ENCODE measurements at places on chromosomes 2 and 18. TPM values are rescaled to one million over a fixed set of nuclear protein-coding genes. Genes with fewer than 3 reads are reported as not detected.

Gene TMEM178A
- total RNA-seq = 0.26 TPM

Gene GKN1
- total RNA-seq = not detected

DNA sequence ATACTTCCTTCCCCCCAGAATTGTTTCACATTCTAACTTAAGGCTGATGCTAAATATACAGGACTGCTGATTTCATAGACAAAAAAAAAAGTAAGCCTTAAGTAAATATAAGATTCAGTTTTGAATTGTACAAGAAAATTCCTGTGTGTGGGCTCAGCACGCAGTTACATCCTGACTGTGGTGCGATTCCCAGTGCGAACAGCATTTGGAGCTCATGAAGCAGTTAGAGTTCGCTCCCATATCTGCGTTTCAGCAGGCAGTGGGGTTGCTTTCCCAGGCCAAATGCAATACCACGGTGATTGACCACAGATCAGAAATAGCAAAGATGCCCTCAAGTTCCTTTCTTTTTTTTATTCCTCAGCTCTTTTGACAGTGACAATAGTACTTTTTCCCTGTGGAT is 75.6 kb downstream of the SATB2 start:
- DNase-seq = no peak

DNA sequence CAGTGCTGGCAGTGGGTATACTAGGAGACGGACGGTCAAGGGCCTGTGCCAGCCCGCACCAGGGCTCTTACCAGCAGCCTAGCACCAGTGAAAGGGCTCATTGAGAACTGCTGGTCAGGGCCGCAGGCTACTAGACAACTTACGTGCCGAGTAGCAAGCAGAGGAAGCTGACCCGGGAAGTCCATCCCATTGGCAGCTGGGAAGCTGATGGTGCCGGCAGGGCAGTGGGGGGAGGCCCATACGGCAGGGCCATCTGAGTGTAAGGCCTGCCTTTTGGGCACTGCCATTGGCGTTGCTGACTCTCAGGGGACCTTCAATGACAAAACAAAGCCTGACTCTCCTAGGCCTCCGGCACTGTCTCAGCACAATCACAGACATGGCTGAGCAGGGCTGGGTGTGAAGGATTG is 20.6 kb downstream of the EFR3B start:
- no peak for DNase-seq

Gene ARHGAP28
- total RNA-seq = 27.2 TPM

Gene FAM110C
- 0.26 TPM for total RNA-seq

Gene PLGLB2
- 1.7 TPM for total RNA-seq

Gene PDCD1
- not detected for total RNA-seq

Gene LYPD6B
- total RNA-seq = not detected

DNA sequence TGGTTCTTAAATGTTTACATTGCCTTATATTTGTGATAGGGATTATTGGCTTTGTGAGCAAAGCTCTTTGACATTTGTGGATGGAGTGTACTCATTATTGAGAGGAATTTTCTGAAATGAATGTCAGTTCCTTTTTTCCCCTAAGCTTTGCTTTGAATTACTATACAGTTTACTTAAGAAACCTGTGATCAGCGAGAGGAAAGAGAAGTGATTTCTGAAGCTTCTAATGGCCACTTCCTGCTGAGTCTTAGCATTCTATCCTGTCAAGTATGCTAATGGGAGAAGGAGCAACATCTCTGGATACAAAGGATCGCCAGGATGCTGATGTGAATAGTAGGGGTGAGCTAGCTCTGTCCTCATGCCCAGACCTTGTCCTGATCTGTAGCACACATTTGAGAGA is 47.8 kb upstream of the MGAT5 start:
- peak; percentile 10 for DNase-seq

Gene CRYGC
- total RNA-seq = not detected

GRCh38 chr2:239883326-239884050 is 141.7 kb downstream of the NDUFA10 start:
- no peak for DNase-seq

DNA sequence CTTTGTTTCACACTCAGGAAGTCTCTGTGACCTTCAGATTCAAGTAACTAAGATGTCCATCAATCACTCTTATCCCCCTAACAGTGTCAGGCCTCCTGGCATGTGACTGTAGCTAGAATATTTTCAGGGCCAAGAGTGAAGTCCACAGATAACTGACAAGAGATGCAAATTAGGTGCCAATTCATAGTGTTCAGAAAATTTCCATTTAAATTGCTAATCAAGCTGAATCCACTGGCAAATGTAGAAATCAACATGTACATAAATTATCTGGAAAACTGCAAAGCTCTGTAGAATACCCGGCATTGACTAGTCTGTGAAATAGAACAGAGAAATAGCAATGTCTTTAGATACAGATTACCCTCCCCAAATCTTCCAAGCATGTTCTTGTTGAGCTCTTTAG is 38.6 kb upstream of the ARL4C start:
- no peak for DNase-seq

- DNase-seq = no peak
These were observed 667.9 kb downstream of the BCL11A start for GRCh38 chr2:59885541-59885940.

DNA sequence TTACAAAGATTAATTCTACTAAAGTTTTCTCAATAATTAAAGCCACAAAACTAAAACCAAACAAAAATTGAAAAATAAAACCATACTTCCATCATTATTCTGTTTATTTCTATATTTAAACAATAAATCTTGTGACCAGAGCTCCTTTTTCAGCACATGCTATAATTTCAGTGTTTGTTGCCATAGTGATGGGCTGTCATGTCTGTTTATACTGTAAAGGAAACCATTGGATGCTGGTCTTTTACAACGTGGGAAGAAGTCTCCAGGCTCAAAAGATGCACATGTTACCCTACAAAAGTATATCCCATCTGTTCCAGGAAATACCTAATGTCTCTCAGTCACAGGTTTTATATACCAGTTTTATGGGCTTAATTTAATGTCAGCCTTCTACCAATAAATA is 100.1 kb upstream of the MC2R start:
- no peak for DNase-seq

Gene ALKAL2
- 0.17 TPM for total RNA-seq

DNA sequence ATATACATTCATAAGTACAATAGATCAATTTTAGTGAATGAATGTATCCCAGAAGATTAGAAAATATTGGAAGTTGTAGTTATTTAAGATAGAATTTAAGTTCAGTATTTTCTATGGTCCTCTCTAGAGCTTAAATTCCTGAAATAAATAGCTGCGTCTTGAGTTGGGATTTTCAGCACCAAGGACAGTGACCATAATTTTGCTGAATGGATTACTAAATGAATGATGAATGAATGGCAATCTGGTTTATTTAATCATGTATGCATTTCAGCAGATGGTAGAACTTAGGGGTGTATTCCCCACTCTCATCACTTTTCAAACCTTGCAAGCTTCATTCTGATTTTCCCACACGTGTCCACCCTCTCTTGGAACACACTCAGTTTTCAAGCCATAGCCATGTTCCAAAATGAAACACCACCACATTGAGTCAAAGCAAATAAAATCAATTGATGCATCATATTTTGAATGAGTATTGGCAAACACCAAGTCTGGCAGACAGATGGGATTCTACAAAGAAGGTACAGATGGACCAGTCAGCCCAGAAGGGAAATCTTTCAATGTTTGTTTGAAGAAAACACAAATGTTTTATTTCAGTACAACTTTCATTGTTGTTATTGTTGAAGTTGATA is 362.2 kb upstream of the NXPH2 start:
- peak; percentile 25 for DNase-seq

DNA sequence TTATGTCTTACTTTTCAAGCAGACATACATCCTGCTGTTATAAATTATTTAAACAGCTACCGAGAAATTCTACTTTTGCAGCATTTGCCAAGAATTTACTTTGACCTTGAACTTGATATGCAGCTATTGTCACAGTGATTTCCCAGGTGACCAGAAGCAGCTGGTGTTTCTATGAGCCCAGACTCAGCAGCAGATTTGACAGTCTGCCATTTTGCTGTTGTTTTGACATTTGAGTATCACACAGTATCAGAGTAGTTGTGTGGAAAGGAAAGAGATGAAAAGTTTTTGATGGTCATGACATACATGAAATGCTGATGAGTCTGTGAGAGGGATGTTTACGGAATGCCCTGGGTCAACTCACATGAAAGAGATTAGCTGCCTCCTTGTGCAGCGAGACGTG is 6.6 kb upstream of the CCDC195 start:
- no peak for DNase-seq

DNA sequence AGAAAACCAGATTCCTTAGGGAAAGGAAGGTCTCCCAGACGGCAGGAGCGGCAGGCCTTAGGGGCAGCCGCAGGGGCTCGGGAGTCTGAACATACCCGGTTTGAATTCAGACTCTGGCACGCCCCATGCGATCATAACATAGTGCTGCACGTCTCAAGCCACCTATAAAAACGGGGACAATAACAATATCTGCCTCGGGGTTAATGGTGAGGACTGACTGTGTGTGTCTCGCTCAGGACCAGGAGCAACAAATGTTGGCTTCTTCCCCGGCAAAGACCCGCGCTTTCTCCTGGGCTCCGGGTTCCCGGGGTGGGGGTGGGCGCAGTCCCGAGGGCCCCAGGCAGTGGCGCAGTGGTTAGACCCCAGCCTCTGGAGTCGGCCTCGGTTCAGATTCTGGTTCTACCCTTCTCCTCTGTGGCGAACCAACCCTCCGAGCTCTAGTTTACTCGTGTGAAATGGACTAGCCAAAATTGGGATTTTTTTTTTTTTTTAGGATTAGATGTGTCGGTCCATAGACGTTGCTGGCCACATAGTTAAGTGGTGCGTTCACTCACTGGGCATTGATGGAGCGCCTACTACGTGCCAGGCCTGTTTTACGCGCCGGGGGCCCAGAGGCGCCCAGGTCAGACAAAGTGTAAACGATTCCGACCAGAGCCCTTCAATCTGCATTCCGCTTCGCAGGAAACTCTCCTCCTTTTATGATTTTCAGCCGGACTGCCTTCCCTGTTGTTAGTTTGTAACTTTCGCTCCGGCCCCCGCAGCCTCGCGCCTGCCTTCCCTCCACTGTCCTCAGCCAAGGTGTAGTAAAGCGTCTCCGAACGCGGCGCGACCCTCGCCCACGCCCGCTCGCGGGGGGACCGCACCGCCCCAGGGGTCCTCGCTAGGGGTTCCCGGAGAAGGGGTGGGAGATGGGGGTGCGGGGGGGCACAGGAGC is 820 bp upstream of the SH3BP4 start:
- DNase-seq = peak; percentile 74

DNA sequence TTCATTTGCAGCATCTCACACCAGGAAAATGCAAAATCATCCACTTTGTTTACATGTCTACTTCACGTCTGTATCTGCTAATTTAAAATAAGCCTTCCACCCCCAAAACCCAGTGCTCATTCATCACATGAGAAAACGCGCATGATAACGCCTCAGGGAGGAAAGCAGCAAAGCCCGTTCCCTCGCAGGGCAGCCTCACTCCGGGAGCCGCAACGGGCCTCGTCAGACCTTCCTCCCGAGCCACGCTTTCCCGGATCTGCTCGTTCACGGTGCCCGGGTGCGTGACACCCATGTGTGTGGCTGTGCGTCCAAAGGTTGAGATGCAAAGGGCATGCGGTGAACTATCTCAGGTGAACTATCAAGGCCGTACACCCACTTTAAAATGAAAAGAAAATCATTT is 59.8 kb downstream of the NDUFA10 start:
- DNase-seq = no peak

Gene ALPG
- total RNA-seq = not detected

DNA sequence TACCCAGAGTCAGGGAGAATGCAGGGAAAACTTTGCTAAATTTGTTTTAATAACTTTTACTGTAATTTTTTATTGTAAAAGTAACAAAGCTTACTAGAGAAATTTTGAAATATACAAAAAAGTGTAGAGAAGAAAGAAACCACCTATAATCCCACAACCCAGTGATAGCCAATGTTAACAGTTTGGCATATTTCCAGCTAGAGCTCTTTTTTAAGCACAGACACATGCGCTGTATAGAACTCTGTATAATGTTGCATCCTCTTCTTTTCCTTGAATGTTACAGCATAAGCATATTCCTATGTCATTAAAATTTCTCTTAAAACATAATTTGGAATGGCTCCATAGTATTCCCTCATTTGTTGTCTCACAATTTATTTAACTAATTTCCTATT is 37.4 kb upstream of the EPAS1 start:
- no peak for DNase-seq

Gene ALLC
- not detected for total RNA-seq

Gene SEMA4C
- 19.8 TPM for total RNA-seq

DNA sequence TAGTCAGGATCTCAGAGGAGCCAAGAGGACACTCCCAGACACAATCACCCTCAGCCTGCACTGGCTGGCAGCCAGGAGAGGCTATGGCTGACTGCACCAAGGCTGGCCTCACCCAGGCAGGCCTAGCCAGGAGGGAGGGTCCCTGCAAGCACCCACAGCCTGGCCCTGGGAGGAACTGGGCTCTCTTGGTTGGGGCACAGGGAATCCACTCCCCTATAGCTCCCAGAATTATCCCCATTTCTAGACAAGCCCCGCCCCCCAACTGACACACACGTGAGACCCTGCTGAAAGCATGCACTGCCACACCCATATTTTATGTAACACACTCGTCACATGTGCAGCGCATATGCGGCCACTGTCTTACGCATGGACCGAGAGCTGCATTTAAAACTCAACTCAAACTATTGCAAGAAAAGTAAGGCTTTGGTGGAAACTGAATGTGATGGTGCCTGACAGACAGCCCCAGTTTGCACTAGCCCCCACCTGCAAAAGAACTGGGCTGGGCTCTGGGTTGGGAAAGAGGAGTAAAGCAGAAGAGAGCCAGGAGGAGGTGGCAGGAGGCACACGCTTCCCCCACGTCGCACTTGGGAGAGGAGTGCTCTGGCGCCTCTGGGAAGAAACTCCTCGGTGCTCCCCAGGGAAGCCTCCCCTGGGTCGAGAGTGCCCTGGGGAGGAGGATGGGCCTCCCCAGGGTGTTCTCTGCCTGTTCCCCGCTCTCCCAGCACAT is 28.9 kb upstream of the ARHGEF4 start:
- DNase-seq = no peak

DNA sequence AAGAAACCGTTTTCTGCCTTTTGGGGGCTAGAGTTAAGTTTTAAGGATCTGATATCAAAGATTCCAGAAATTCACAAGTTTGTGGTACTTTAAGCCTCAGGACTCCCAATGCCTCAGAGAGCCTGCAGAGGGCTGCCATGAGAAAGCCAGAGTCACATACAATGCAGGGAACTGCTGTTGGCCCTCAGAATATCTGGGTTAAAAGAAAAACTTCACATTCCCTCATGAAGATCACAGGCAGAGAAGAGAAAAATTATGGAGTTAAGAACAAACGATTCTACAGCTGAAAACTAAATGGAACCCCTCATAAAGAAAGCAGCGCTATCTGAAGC is 39.5 kb downstream of the HDAC4 start:
- no peak for DNase-seq

Gene WDR54
- total RNA-seq = 27.1 TPM

Gene IL36A
- total RNA-seq = not detected

- no peak for DNase-seq
These were observed 199.2 kb downstream of the TFCP2L1 start for GRCh38 chr2:121085801-121086200.

Data from fibroblast of lung (primary cell).